ENCODE measurements at places on chromosomes 4 and X.

DNA sequence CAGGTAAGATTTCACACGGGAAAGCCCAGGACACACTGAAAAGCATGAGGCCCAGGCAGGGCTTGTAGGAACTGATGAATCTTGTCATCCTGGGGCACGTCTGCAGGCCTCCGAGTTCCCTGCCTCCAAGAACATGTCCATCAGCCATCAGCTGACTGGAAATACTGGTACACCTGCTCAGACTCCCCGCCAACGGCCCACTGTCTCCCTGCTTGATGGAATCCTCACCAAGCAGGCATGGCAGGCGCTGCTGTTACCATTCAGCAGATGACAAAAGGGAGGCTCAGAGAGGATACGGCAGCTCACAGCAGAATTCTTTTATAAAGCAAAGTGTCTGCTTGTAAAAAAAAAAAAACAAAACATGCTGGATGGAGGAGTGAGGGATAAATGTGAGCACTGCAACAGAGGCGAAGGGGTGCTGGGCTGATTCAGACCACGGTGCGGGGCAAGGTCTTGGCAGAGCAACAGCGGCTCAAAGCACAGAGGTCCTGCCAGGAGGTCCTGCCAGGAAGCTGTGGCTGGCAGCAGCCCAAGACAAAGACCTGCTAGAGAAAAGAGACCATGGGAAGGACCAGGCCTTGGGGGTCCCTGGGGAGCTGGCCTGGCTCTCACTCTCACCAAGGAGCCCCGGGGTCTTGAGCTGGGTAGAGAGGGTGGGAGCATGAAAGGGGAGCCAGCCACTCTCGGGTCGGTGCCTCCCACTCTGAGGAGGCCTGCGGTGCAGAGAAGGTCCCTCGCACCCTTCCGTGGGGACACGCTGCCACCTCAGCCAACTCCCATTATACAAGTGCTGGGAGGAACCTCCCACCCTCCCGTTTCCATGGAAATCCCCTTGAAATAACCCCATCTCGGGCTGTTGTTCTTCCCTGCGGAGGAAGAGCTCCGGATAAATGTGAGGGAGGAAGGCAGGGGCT lies 25.6 kb downstream of the PPP2R2C start:
- DNase-seq, result peak; percentile 21

- DNase-seq, result no peak
Observed at GRCh38 chr4:137455647-137456321, 76.5 kb downstream of the PCDH18 start.

GRCh38 chr4:157664726-157665125 lies 444.2 kb downstream of the GRIA2 start:
- no peak for DNase-seq

GRCh38 chrX:53704294-53704693 lies 17.8 kb upstream of the HUWE1 start:
- DNase-seq, result no peak

DNA sequence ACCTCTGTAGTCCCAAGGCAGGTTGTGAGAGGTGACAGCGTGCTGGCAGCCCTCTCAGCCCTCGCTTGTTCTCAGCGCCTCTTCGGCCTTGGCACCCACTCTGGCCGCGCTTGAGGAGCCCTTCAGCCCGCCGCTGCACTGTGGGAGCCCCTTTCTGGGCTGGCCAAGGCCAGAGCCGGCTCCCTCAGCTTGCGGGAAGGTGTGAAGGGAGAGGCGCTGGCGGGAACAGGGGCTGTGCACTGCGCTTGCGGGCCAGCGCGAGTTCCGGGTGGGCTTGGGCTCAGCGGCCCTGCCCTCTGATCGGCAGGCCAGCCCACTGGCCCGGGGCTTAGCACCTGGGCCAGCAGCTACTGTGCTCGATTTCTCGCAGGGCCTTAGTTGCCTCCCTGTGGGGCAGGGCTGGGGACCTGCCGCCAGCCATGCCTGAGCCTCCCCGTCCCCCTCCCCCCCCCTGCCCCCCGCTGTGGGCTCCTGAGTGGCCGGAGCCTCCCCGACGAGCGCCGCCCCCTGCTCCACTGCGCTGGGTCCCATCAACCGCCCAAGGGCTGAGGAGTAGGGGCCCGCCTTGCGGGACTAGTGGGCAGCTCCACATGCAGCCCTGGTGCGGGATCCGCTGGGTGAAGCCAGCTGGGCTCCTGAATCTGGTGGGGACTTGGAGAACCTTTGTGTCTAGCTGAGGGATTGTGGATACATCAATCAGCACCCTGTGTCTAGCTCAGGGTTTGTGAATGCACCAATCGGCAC lies 347.6 kb downstream of the KLHL13 start:
- no peak for DNase-seq

- no peak for DNase-seq
Observed at GRCh38 chr4:78031417-78031950, 25.6 kb upstream of the FRAS1 start.

GRCh38 chr4:123984886-123985285 lies 588.3 kb downstream of the SPRY1 start:
- no peak for DNase-seq

DNA sequence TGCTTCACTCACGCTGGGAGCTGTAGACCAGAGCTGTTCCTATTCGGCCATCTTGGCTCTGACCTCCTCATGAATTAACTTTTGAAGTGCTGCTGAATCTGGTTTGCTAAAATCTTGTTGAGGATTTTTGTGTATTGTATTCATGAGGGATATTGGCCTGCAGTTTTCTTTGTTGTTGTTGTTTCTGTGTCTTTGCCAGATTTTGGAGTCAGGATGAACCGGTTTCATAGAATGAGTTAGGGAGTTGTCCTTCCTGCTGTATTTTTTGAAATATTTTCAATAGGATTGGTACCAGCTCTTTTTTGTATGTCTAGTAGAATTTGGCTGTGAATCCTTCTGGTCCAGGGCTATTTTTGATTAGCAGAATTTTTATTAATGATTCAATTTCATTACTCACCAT lies 138.1 kb downstream of the NPFFR2 start:
- DNase-seq, result no peak

- no peak for DNase-seq
Observed at GRCh38 chrX:47112316-47112954, 32.1 kb downstream of the NDUFB11 start.

Data from right kidney (tissue), 9 donors.